ENCODE measurements at places on chromosomes 5 and 9.
A peak's percentile ranks its signal among the peaks of the same experiment; 100 is the strongest.

GRCh38 chr5:124173386-124173785 is 573.1 kb downstream of the ZNF608 start:
- no peak for DNase-seq

DNA sequence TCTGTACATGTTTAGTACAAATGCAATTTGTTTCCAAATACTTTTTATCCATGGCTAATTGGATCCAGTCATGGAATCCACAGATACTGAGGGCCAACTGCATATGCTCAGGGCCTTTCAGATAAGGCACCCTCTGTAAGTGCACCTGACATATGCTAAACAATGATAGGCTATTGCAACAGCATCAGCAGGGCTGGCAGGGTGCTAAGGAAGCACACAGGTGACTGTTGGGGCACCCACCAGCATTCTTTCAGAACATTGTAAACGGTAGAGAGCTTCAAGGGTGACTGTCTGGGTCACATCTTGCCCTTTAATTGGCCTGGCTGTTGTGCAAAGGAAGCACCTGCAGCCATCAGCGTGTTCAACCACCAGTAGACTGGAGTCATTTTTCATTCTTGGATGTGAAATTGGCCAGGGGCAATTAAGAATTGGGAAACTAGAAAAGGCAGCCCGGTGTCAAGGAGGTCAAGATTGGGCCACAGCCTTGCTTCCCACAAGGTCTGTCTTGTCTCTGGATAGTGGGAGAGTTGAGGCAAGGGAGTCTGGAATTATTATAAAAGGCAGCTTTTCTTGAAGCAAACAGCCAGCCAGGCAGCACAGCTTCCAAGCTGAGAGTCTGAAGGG is 129.3 kb upstream of the RAI14 start:
- DNase-seq: no peak

DNA sequence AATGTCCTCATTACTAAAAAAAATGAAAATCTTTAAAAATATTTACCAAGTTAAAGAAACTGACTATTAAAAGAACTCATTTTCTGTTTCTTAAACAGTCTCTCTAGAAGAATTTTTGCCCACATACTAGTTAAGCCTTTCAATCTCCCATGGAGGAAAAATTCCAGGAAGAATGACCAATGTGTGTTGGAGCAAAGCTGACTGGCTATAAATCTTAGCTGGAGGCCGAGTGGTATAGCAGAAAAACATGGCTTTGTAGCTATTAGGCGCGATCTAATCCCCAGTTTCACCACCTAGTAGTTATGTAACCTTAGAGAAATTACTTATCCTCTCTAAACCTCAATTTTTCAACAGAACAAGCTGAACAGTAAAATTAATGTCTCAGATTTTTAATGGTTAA is 135.5 kb upstream of the PRLR start:
- DNase-seq: no peak

GRCh38 chr5:158175934-158176481 is 317.1 kb upstream of the CLINT1 start:
- peak; percentile 59 for DNase-seq

Measured in left renal cortex interstitium (tissue), 4 donors.